Vagina (tissue), 2 donors: ENCODE measurements at places on chromosomes 6 and 20.

GRCh38 chr6:2944405-2945152, 26.8 kb downstream of the SERPINB6 start:
- DNase-seq: no peak

DNA sequence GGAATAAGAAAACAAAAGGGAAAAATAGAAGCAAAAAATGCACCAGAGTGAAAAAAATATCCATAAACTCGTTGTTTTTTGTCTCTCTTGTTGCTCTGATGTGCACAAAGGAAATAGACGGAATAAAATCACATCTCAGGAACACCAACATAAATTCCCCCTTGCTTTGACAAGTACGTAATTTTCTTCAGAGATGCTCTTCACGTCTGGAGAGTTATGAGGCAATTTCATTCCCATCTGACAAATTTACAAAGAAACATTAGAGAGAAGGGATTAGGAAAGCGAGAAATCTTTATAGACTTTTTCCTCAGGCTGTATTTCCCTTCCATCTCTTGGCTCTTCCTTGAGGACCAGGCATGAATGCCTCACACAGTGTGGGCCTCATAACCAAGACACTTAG, 250.1 kb upstream of the ZFP64 start:
- DNase-seq: no peak

DNA sequence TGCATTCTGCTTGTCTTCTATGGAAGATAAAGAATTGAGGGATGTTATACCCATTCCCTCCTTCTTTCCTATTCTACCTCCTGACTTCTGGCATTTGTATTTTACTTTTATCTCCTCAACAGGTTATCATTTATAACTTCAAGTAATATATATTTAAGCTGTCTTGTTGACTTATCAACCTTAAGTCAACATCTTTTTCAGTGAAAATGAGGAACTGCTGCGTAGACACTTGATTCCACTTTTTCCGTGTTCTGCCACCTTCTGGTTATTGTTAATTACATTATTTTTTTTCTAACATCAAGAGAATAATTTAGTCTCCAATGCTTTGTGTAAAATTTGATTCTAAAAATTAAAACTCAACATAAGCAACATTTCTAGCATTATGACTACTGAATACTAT, 107.5 kb downstream of the PRKN start:
- no peak for DNase-seq

GRCh38 chr6:21594416-21595281, 1.1 kb downstream of the SOX4 start:
- peak; percentile 90 for DNase-seq

GRCh38 chr20:44495802-44496481, 20.3 kb downstream of the TTPAL start:
- no peak for DNase-seq

DNA sequence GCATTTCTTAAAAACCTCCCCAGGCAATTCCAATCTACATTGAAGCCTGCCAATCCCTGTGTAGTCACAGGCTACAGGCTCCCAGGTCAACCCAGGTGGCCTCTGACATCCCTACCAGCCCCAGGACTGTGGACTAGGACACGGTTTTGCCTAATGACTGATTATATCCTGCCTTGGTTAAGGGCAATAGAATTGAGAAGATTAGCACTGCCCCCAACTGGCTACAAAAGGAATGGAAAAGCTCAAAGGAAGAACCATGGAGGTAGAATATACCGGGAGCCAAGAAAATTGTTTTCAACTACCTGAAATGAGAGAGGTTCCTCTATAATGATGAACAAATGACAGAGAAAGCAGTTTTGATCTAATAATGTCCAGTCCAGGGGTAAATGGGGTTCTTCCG, 421.1 kb upstream of the AGPAT4 start:
- DNase-seq: no peak

GRCh38 chr6:56713254-56713672, 70.6 kb upstream of the DST start:
- no peak for DNase-seq

DNA sequence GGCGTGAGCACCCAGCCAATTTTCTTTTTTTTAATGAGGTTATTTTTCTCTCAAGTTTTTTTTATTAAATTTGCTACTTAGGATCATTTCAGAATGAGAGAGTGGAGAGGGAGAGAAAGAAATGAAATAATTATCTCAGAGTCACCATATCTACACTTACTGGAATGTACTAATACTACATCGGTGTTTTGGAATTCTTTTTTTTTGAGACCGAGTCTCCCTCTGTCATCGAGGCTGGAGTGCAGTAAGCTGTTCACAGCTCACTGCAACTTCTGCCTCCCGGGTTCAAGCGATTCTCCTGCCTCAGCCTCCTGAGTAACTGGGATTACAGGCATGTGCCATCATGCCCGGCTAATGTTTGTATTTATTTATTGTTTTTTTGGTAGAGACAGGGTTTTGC, 27.8 kb downstream of the ANKRD6 start:
- DNase-seq: no peak

DNA sequence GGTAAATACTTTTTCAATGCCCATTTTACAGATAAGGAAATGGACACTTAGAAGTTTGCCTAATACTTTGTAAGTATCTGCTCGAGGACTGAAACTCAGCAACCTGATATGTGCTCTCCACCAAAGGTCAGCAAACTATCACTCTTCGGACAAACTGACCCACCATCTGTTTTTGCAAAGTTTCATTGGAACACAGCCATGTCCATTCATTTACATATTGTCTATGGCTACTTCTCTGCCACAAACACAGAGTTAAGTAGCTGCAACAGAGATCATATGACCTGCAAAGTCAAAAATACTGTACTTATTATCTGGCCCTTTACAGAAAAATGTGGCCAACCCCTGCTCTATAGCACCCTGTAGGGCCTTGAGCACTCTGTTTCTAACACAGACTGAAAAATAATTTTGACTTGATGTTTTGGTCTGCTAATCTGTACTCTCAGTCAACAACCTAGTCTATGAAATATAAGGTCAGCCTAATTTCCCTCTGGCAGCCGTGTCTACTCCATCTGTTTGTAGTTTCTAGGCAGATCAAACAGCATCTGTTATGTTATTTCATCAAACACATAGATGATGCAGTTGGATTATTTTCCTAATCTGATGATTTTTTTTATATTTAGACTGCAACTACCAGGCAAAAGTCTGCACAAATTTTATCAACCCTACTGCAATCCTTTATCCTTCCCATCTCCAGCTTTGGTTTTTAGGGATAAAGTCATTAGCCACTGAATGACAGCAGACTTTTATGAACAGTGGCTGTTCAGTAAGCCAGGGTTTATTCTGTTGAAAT, 41.4 kb upstream of the BEND6 start:
- DNase-seq: no peak

GRCh38 chr6:105680131-105680530, 277.2 kb upstream of the PREP start:
- DNase-seq: no peak
